ENCODE measurements at places on chromosomes 4 and X.

- DNase-seq, result peak; percentile 50
These were observed 75.8 kb downstream of the TSPAN7 start for GRCh38 chrX:38636949-38637819.

DNA sequence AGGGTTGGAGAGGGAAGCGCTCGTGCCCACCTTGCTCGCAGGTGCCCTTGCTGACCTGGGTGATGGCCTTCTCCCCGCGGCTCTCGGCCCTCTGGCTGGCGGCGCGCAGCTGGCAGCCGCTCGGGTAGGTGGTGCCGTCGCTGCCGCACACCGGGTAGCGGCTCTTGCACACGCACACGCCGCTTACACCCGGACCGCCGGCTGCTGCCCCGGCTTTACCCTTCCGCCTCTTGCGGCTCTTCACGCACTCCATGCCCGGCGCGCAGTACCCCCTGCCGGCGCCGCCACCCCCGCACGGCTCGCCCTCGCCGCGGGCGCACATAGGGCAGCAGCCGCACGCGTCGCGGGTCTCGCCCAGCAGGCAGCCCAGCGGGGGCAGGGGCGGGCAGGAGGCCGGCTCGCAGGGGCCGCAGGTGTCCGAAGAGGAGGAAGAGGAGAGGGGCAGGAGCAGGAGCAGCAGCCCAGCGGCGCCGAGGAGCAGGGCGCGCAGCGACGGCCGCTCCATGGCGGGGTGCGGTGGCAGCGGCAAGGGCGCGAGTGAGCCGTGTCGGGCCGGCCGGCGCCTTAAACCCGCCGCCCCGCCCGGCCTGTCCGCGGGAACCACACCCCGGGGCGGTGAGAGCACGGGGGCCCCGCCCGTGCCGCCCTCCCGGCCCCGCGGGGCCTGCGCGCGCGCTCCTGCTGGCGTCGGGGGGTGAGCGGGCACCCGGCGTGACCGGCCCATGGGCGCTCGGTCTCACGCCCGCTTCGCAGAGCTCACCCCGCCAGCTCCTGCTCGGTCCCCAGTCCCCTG is at the start of gene IGFBP7:
IGFBP7 (minus strand) TSS at position 539 of the 793 bp plus-strand sequence; CDS start at position 505, 34 bp downstream.
- peak; percentile 60 for DNase-seq

DNA sequence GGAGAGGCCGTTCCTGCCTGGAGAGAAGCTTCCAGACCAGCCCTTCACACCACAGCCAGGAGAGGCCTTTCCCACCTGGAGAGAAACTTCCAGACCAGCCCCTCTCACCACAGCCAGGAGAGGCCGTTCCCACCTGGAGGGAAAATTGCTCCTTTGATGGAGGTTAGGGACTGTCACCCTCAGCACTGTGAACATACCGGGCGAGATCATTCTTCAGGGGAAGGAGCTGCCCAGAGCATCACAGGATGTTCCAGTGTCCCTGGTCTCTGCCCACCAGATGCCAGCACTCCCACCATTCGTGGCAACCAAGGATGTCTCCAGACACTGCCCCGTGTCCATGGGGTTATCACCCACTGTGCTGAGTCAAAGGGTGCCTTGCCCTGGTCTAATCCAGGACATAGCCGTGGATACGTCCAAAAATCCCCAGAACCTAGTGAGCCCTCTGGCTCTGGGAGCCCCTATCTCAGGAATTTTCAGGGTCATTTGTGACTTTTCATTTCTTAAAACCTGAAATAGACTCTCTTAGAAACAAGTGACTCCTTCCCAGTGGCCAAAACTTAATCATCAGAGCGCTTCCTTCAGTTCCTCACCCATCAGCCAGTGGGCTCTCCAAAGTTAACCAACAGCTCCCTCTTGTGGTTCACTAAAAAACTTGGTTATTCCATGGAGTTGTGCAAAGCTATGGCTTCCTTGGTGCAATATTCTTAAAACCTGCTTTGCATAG is 80.2 kb downstream of the CRMP1 start:
- DNase-seq, result peak; percentile 38

GRCh38 chr4:149534779-149535178 is 280.9 kb downstream of the IQCM start:
- no peak for DNase-seq

DNA sequence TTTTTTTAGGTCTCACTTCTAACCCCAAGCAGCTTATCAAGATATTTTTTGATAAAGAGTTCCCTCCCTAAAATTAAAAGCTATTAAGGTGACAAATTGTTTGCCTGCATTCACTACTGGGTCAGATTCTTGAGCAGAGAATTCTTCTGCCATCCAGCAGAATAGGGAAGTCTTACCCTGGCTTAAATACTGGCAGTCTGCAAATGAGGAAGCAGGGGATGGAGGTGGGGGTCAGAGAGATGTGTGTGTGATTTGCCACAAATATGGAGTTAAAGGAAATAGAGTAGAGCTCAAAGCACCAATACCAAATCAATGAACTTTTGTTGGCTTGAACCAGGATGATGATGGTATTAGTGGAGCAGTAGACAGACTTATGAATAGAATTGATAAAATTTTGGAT is 122.2 kb downstream of the ANXA5 start:
- no peak for DNase-seq

GRCh38 chrX:77505227-77505626 is 58.0 kb downstream of the FGF16 start:
- DNase-seq, result no peak

DNA sequence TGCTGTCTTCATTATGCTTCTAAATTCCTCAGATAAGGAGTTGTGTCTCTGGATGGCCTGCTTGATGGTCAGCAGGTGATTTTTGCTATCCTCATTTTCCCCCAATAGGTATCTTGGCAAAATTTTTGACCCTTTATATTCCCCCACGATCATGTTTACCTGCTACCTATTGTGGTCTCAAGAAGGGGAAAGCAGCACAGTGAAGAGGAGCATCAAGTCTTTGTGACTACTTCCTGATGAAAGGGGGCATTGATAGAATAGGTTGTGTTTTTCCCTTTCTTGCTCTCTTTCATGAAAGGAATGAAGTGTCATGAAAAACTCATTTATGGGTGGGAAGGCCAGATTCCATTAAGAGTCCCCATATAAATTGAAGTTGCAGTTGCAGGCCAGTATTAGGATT is 153.8 kb downstream of the KLF8 start:
- DNase-seq, result no peak

GRCh38 chr4:185737489-185738037 is 74.4 kb downstream of the SORBS2 start:
- DNase-seq, result no peak

GRCh38 chrX:13276991-13277390 is 42.9 kb downstream of the ATXN3L start:
- DNase-seq, result no peak

GRCh38 chrX:29992083-29992482 is 223.3 kb upstream of the MAGEB2 start:
- no peak for DNase-seq

GRCh38 chr4:102169345-102169744 is 175.9 kb downstream of the SLC39A8 start:
- no peak for DNase-seq

DNA sequence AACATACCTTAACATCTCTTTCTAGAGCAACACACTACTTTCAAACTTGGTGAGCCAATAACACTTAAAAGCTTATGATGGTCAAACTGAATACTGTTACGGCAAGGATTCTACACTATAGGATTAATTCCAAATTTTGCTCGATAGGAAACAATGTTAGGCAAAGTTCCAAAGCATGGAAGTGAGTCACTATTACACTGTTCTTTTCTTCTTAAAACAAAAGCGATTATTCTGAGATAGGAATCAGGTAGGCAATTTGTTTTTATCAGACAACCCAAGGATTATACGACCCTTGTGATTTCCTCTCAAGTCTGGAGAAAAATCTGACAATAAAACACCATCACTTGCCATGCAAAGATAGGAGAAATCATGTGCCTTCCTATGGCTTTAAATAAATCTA is 81.5 kb downstream of the HUWE1 start:
- DNase-seq, result no peak

GRCh38 chrX:95628796-95629195 is 1055.8 kb upstream of the DIAPH2 start:
- DNase-seq, result no peak

GRCh38 chrX:38500866-38501265 is 60.5 kb upstream of the TSPAN7 start:
- no peak for DNase-seq

DNA sequence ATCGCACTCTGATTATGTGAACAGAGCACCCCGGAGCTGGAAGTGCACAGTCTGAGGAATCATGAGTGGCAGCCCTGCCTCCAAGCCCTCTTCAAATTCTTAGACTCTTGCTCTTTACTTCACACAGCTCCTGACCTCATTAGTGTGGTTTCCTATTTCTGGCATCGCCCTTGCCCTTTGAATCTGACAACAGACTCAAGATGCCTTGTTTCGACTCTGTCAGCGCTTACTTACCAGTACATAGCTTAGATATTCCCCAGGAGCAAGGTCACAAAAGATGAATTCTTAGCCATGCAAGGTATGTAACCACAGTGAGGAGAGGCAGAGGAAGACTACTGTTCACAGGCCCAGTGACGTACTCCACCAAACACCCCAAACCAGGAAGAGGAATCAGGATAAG is 167.2 kb downstream of the KDR start:
- DNase-seq, result no peak

- no peak for DNase-seq
These were observed 214.3 kb downstream of the FAT4 start for GRCh38 chr4:125529071-125529470.

DNA sequence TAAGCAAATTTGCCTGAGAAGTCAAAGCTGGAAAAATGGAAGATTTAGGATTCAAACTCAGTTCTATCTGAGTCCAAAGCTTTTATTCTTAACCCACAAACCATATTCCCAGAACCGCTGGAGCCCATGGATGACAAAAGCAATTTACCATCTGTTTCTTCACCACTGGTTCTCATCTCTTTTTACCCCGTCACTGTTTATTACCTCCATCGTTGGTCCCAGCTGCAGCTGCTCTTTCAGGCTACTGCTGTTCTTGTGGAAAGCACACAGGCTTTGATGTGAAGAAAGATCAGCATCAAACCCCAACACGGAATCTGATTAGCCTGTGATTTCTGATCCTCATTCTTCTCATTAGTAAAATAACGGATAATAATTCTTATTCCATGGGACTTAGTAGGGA is 9.5 kb downstream of the FBXO8 start:
- DNase-seq, result no peak

GRCh38 chr4:6697131-6697530 is 3.5 kb downstream of the S100P start:
- DNase-seq, result no peak

- DNase-seq, result no peak
These were observed 25.6 kb upstream of the TEX13C start for GRCh38 chrX:125293850-125294780.

- DNase-seq, result no peak
These were observed 39.2 kb downstream of the MTHFD2L start for GRCh38 chr4:74197080-74197479.

DNA sequence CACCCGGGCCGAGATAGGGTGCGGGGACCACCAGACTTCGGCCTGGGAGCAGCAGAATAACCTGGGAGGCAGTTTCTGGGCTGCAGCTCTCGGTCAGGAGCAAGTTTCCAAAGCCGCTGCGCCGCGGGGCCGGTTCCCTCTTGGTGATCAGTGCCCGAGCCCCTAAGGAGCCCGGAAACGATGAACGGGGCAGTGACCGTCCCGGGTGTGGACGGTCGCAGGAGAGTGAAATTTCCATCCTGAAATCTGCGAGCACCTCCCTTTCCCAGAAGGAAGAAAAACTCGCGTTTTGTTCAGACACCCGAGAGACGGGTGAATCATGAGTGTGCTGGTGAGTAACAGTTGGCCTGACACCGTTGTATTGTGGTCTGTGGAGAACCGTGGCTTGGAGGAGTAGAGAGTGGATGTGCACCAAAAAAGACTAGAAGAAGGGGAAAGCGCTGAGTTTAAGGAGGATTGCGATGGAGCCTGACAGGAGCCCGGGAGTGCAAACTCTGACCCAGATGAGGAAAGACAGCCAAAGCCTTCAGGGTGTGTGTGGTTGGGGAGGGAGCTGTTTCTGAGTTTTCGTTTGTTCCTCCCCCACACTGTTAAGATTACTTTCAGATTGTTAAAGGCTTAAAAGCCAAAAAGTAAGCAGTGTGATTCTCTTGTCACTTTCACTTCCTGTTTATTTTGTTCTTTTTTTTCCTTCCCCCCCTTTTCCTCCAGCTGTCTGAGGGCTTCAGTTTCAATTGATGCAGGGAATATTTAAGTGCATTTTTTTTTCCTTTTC is 828 bp downstream of the MCUB start:
- DNase-seq, result peak; percentile 70

GRCh38 chrX:55326985-55327384 is 62.3 kb upstream of the PAGE3 start:
- DNase-seq, result no peak

- no peak for DNase-seq
These were observed 70.2 kb downstream of the TMEM165 start for GRCh38 chr4:55466001-55466400.

GRCh38 chr4:132865458-132865857 is 283.6 kb upstream of the PCDH10 start:
- no peak for DNase-seq

DNA sequence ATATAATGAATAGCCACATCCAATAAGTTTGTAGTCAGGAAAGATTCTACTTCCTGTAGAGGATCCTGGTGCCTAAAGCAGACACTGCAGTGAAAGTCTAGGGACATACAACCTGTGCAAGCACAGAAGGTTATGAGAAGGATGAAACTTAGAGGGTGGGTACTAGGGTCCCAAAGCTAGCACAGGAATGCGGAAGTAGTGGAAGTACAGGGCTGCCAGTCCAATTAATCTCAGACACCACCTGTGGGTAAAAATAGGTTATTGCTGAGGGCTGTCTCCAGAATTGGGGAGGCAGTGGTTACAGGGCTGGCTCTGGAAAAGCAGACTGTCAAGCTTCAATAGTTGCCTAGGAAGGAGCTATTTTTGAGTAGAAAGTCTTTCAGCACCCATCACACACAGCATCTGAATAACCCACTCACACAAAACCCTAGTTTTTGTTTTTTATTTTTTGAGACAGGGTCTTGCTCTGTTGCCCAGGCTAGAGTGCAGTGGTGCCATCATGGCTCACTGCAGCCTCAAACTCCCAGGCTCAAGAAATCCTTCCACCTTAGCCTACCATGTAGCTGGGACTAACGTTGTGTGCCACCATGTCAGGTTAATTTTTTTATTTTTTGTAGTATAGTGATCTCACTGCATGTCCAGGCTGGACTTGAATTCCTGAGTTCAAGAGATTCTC is 50.8 kb upstream of the ELF2 start:
- DNase-seq, result no peak

- DNase-seq, result no peak
These were observed 683.1 kb downstream of the KCTD8 start for GRCh38 chr4:43765514-43765913.

DNA sequence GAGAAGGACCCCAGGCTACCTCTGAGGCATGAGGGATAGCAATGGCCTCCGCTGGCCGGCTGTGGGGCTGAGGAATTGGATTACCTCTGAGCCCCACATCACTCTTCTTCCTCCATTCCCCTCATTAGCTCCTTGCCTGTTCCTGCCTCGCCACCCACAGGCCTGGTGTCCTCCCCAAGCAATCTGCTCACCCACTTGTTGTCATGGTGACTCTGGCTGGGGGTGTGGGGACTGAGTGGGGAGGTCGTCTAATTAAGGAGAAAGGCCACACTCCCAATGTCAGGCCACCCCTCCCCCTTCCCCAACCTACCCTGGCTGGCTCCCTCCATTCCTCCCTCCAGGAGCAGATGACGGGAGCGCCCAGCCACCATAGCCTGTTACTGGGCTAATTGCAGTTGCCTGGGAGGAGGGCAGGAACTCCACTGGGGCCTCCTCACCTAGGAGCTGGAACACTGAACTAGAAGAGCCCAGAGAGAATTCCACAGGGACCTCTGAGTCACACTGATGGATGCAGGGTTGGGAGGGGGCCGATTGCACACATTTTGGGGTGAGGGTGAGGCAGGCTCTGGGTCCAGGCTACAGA is 20.7 kb downstream of the NALF2 start:
- DNase-seq, result no peak

GRCh38 chr4:78528327-78528726 is 23.2 kb upstream of the ANXA3 start:
- DNase-seq, result no peak
